Stimulated activated memory B cell treated with anti-CD40 and anti-IgM and Interleukin-4, amounts not matched to agents 10 μg/mL and 1 μg/mL and 100 μg/mL, for 72 hours (primary cell): ENCODE measurements at places on chromosomes 7 and 10.

GRCh38 chr7:133688483-133689239, 435.8 kb downstream of the EXOC4 start:
- no peak for ATAC-seq

DNA sequence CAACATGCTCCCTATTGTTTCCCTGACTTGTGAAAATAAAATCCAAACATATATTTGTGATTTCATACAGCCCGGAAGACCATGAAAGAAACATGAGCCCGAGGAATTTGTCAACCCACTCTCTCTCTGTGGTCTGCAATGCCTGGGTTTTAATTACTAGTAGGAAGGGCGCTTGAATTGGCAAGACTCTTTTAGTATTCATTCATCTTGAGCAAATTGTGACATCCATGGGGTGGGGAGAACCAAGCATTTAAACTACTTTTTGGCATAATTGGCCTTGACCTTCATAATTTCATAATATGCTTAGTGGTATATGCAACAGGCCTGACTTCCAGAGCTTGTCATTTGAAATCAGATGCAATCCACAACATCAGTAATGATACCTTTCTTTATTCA, 142.4 kb upstream of the BMPER start:
- no peak for ATAC-seq

GRCh38 chr7:4134204-4134603, 547.9 kb upstream of the FOXK1 start:
- ATAC-seq, result no peak

- no peak for ATAC-seq
Measured at GRCh38 chr7:25358926-25359325, 130.6 kb upstream of the NPVF start.

GRCh38 chr7:138249975-138250374, 173.7 kb downstream of the AKR1D1 start:
- no peak for ATAC-seq

DNA sequence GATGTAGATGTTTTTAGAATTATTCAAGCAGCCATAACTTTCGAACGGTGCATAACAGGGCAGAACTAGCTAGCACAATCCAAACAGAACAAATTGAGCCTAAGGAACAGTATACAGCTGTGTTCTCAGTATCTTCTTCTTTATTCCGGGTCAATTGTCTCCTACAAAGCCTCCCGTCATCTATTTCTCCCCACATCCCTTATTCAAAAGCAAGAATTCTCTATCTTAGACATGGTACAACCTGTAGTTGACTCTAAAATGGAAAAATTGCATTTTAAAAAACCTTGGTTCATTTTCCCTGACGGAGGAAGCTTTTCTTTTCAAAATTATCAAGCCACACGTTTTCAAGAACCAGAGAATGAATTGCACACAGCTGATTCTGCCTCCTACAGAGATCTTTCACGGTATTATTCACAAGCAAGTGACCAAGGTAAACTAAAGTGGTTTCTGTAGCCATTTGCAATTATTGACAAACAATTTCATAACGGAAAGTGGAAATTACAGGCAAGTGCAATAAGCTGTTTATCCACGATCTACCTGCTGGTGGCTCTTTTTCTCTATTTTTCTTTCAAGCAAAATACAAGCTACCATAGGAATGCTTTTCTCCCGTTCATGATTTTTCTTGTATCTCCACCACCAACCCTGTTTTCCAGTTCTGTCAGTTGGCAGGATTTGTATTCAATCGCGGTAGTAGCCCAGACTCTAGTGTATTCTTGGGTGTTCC, 2.3 kb downstream of the GRM8 start:
- ATAC-seq, result no peak

DNA sequence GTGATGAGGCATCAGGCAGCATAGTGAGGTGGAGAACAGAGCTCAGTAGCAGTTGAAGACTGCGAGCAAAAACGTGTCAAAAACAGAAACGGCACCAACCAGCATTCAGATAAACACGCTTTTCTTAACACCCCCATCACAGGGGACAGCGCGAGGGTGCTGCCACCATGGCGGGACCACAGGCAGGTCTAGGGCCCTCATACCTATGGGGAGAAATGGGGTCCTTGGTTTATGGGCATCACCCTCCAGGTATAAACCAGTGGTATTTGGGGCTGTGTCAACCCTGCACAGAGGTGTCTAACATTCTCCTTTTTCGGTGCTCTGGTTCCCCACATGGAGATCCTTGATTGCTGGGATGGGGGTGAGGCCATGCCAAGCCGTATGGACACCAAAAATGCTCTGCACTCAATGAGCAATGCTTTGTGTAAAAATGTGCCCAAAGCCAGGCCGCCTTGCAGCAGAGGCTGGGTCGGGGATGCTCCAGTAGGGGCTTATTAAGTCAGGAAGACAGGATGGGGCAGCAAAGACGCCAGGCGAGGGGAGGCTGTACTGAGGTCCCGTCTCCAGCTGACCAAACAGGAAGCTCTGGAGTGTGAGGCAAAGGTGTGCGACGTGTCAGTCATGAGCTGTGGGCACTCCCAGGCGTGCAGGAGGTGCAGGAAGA, 191.5 kb downstream of the WDR37 start:
- no peak for ATAC-seq

GRCh38 chr7:135377171-135377570, 132.7 kb downstream of the CNOT4 start:
- ATAC-seq, result no peak

DNA sequence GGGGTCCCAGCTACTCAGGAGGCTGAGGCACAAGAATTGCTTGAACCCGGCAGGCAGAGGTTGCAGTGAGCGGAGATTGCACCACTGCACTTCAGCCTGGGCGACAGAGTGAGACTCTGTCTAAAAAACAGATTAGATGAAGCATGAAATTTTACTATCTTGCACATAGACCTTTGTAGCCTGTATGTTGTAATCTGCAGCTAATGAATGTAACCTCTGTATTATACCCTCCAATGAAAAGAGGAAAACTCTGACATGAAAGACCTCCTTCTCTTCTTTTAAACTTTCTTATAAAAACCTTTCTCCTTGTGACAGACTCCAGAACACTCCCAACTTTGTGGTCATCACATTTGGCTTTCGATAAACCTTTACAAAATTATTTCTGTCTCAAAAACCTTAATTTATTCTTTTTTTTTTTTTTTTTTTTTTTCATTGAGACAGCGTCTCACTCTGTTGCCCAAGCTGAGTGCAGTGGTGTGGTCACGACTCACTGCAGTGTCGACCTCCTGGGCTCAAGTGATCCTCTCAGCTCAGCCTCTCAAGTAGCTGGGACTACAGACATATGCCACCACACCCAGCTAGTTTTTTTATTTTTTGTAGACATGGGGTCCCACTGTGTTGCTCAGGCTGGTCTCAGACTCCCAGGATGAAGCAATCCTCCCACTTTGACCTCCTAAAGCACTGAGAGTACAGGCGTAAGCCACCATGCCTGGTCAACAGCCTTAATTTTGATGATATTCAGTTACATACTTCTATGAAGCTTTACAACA, 97.4 kb downstream of the SVOPL start:
- ATAC-seq, result no peak

GRCh38 chr10:5971315-5971832, 6.0 kb downstream of the IL15RA start:
- no peak for ATAC-seq

- ATAC-seq, result no peak
Measured at GRCh38 chr10:81576336-81576735, 298.7 kb upstream of the NRG3 start.

DNA sequence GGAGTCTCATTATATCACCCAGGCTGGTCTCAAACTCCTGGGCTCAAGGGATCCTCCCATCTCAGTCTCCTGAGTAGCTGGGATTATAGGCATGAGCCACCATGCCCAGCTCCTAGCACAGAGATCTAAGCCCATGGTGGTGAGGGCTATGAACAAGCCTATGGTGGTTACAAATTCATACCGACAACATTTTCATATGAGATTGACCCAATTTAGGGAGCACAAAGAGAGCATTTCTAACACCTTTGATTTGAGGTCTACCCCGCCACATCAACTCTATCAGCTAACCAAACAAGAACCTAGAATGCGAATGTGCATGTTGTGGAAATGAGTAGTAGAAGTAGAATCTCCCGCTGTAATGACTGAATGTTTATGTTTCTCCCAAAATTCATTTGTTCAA, 14.2 kb upstream of the PRF1 start:
- no peak for ATAC-seq
